Amniotic stem cell (primary cell): ENCODE measurements at places on chromosomes 1 and 21.
A peak's percentile ranks its signal among the peaks of the same experiment; 100 is the strongest.

DNA sequence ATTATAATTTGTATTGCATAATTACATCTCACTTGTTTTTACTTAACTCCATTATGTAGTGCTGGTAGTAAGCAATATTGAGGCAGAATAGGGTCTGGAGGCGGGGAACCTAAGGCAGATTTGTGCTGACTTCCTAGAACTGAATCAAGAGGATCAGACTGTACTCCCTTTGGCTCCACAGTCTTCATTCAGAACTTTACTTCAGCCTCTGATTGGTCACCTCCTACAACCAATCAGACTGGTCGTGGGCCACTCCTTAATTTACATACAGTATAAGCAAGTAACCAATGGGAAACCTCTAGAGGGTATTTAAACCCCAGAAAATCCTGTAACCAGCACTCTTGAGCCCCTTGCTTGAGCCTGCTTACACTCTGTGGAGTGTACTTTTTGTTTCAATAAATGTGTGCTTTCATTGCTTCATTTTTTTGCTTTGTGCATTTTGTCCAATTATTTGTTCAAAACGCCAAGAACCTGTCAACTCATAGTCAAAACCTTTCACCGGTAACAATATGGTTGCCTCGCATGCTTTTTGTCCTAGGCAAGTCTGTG is 31.6 kb downstream of the ZBTB8OS start:
- no peak for DNase-seq

GRCh38 chr1:151945725-151946722 is 36.7 kb upstream of the THEM4 start:
- peak; percentile 93 for DNase-seq

DNA sequence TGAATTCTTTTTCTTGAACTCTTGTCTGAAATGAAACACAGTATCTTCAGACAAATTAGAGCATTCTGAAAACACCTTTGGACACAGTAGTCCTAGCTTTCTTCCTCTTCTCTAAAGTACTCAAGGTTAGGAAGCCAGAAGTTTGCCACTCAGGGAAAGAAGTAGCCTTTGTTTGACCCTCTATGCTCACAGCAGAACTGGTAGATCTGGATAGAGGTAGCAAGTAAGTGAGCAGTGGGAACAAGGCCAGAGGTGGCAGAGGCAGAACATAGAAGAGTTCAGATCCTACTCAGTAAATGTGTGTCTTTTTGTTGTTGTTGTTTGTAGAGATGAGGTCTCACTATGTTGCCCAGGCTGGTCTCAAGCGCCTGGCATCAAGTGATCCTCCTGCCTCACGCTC is 7.4 kb upstream of the PIGR start:
- no peak for DNase-seq

DNA sequence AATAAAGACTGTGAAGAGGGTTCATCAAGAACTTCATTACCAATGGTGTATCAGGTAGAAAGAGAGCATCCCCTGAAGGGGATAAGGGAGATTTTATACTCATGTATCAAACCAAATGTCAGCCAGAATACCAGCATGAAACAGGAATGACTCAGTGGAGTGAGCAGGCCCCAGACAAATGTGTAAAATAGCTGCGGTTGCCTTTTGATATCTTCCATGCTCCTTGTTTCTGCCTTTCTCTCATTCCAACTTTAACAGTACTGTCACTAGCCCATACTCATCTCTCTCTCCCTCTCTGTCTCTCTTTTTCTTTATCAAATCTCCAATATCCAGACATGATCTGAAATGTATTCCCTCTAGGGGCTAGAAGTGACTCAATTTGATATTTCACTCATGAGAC is 47.8 kb downstream of the GPR88 start:
- DNase-seq: peak; percentile 2

DNA sequence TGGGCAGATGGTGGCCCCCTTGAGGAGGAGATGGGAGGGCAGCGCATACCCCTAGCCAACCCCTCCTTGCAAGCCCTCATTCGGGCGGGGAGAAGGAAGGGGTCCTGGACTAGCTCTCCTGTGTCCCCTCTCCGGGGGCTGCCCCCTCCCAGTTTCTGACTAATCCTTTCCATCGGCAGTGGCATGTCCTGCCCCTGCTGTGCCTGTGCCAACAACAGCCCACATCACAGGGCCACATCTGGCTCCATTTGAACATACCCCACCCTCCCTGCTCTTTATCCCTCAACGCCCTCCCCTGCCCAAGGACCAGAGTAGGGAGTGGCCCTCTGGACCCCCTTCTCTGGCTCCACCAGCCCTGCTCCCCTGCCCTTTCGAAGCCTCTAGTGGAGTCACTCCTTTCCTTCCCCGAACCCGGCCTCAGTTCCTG is 11.0 kb upstream of the LMNA start:
- DNase-seq: no peak
